ENCODE measurements at places on chromosomes 11 and 22.

- DNase-seq, result peak; percentile 42
Measured at GRCh38 chr11:95849087-95849825, 59.0 kb downstream of the CEP57 start.

DNA sequence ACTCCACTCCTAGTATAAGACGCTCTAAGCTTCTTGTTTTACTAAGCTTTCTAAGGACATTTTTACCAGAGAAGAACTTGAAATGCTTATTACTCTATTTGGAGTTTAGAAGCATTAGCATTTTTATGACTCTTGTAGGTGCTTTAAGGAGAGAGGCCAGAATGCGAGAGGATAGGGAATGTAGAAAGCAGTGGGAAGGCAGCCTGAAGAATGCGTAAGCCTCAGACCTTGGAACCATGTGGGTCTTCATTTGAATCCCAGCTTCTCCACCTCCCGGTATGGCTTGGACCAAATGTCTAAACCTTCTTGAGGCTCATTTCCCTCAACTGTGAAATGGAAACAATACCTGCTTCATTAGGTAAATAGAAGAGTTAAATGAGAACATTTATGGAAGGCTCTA lies 60.0 kb upstream of the AMOTL1 start:
- DNase-seq, result no peak

- peak; percentile 26 for DNase-seq
Measured at GRCh38 chr11:112963368-112963955, 2.2 kb downstream of the NCAM1 start.

GRCh38 chr11:123410218-123410549 lies 19.9 kb upstream of the GRAMD1B start:
- DNase-seq, result no peak

GRCh38 chr11:61964058-61964665 lies 3.3 kb downstream of the FTH1 start:
- DNase-seq, result no peak

DNA sequence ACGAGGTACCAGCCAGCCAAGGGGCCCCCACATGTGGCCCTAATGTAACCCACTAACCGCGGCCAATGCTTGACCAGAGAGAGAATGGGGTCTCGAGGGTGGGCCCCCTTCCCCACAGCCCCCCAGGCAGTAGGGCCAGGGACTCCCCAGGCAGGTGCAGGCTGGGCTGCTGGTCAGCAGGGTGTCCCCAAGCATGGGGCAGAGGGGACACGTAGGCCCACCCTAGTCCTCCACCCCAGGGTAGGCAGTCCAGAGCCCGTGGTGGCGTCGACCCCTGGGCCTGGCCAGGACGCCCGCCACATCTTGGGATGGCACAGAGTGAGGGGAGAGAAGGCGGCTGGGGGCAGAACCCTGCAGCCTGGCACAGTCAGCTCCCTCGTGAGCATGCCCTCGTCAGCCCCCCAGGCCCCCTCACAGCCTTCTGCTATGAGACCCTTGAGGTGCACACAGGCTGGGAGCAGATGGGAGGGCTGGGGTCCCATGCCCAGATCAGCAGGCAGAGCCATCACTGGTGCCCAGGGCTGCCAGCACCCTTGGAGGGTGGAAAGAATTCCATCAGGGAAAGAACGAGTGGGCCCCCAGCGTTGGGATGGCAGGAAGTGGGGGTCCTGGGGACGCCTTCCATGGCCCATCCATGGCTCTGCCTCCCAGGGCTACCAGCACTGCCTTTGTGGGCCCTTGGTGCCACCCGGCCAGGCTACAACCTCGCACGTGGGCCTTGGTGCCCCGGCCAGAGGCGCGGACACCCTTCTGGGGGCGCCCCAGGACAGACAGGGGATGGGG lies 6.1 kb downstream of the TNNT3 start:
- no peak for DNase-seq

DNA sequence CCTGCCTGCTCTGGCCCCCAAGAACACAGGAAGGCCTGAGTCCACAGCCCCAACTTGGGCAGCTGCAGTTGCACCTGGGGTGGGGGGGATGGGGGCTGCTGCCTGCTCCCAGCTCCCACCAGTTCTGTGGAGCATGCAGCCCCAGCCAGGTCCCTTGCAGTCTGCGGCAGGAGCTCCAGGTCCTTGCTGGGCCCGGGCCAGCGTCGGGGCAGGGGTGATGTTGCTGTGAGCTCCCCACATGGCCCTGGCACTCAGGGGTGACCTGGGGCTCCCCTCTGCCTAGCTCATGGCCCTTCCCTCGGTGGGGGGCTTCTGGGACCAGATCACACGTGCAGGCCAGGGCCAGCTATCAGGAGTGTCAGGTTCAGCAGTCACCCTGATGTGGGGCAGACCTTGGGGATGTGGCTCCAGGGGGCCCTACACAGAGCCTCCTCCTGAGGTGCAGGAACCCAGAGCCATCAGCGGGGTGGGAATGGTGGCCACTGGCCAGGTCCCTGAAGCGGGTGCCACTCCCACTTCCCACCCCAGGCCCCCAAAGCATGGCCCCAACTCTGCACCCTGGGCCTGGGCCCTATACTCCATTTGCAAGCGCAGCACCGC lies 10.4 kb upstream of the MED17 start:
- DNase-seq, result no peak

All from iPS-NIHi11 (cell line).